ENCODE measurements at places on chromosomes 1 and 21.

- peak; percentile 81 for DNase-seq
Measured at GRCh38 chr1:205343431-205344065, 13.2 kb downstream of the KLHDC8A start.

GRCh38 chr1:16178596-16179497 is 23.0 kb upstream of the EPHA2 start:
- no peak for DNase-seq

DNA sequence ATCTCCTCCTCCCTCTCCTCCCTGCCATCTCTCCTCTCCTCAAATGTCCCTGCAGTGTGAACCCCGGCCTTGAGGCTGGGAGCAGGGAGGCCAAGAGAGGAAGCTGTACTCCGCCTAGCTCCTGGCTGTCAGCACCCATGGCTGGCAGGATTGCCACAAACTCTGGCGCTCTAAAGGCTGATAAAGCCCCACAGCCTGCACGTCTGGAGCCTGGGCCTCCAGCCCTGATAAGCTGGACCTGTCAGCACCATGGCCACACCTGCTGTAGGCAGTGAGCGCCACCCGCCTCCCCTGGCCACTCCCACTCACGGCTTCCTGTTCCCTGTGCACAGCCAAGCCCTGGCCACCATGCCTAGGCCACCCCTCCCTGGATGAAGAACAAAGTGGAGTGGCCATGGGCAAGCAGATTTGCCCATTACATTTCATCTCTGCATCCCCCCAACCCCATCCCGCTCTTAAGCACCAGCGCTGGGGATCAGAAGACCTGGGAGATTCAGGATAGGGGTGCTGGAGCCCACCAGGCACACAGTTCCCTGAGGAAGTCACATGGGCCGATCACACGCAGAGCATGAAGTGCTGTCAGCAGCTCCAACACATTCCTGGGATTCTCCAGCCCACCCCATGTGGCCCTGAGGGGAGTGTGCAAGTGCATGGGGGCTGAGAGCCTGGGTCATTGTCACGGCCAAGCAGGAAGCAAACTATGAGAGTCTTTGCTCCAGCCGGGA is 24.2 kb upstream of the NPPB start:
- DNase-seq: no peak

- DNase-seq: no peak
Measured at GRCh38 chr1:195866091-195866780, 742.0 kb downstream of the KCNT2 start.

- no peak for DNase-seq
Measured at GRCh38 chr1:97837161-97837560, 83.7 kb downstream of the DPYD start.

DNA sequence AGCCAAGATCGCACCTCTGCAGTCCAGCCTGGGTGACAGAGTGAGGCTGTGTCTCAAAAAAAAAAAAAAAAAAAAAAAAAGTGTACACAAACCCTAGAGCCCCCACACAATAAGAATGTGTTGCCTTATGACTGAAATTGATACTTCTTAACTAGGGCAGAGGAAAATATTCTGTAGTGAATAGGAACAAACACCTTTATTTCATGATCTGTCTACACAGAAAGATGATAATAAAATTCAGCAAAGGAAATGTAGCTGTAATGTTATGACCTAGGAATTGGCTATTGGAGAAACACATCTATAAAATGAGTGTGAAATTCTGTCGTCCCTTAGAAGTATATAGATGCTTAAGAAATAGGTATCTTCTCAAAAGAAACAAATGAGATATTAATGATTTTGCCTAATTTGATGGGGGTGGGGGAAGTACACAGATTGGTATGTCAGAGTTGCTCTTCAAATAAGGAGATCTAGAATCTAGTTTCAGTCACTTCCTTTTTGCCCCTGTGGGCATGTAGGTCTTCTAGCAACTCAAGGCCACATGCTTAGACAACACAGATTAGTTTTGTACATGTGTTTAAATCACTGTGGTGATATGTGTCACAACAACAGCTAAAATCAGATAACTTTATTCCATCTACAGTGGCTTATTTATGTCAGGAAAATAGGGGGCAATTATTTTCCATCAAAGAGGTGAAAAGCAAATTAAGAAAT is 10.7 kb upstream of the GPR25 start:
- no peak for DNase-seq

DNA sequence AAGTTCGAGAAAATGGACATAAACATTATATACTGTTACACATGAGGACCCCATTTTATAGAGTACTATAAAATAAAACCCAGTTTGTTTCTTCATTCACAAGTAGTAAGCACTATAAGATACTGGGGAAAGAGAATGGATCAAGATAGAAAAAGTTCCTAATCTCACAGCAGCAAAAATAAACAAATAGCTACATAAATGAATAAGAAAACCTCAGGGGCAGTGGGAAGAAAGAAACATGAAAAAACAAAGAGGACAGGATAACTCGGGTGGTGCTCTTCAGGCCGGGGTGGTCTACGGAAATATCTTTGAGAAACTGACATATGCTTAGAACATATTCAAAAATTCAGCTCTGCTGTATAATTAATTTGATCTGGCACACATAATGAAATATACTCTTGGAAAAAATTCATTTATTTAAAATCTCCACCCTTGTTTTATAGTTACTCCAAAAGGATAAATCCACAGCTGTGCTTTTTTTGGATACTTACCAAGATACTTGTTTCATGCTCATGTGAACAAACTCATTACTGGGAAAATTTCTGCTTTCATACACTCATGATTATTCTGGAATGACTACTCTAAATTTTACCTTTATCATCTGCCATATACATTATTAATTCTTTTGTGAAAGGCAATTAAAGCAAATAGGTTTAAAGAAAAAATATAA is 20.0 kb downstream of the CEP170 start:
- DNase-seq: no peak

DNA sequence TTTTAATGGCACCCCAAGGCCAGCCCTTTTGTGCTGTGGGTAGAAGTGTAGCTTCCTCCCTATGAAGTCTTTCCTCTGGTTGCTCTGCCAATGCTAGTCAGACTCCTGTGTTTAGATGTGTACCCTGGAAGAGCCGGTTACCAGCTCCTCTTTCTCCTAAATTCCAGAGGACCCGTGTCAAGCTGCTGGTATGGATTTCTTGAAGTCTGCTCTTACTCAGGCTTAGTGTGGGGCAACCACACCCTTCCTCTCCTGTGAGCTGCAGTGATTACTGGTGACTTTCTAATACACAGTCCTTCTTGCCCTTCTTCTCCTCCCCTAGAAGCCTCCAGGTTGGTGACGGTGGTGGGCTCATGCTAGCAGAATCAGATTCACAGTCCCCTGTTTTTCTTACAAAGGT is 74.1 kb upstream of the AKT3 start:
- no peak for DNase-seq

- no peak for DNase-seq
Measured at GRCh38 chr1:6157528-6158174, 22.5 kb downstream of the CHD5 start.

DNA sequence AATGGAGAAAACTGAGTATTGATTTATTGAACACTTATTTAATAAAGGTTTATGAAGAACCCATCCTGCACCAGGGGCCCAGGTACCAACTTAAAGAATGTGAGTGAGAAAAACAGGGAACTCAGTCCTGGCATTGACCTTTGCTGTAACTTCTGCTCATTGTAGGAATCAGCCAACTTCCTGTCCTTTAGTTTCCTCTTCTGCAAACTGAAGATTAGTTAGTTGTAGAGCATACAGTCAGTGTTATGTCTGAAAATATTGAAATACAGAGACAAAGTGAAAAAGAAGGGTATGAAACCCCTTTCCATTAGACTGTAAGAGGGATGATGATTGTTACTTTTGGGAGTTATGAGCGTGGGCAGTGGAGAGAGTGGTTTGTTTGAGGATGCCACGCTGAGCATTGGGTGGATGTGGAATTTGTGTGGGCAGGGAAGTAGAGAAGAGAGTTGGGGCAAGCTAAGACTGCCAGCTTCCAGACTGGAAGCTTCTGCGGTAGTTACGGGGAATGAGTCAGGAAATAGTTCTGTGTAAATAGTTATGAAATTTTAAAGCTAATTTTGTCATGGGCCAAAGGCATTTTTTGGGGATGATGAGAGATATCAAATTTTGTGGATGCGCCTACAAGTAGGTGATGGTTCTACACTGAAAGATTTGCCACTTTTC is 89.2 kb downstream of the GPR88 start:
- no peak for DNase-seq

GRCh38 chr1:168783458-168784210 is 54.6 kb upstream of the DPT start:
- DNase-seq: no peak

- DNase-seq: no peak
Measured at GRCh38 chr1:203093754-203094410, 8.1 kb upstream of the MYOG start.

DNA sequence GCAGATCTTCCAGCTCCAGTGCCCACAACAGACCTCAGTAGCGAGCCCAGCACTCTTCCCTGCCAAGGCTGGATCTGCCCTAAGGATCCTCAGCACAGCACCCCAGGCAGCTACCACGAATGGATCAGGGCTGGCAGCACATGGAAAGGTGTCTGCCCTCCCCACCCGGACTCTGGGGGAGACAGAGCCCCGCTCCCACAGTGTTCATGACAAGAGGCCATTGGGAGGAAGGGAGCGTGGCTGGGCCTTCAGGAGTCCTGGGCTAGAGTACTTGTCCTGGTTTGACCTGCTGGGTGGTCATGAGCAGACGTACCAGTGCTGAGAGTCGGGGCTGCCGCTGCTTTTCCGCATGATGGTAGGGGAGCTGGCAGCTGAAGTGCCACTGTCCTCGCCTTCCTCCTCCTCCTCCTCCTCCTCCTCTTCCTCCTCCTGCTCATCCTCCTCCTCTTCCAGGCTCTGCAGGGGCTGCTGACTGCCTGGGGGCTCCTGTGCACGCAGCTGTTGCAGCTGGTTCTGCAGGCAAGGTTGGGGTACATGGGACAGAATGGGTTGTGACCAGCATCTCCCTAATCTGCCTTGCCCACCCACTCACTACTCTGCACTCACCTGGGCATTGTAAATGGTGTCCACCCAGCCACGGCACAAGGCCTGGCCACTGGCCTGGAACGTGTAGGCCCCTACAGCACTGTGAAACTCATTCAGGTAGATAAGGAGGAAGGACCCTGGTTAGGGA is 2.9 kb upstream of the TNFRSF25 start:
- no peak for DNase-seq

- no peak for DNase-seq
Measured at GRCh38 chr1:5507340-5507739, 484.9 kb downstream of the NPHP4 start.

DNA sequence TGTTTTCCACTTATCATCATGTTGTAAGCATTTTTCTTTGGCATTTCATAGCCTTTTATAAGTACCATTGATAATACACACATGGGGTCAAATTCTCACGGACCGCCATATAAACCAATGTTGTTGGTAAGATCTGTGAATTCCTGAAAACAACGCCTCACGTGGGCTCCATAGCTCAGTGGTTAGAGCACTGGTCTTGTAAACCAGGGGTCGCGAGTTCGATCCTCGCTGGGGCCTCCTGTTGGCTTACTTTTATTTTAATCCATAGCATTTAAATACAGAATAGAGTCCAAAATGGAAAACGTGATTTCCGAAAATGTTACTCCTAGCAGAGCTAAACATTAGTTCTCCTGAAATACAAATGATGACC is 83.1 kb downstream of the HHIPL2 start:
- DNase-seq: no peak

GRCh38 chr1:116470671-116471070 is 97.6 kb downstream of the ATP1A1 start:
- DNase-seq: no peak

DNA sequence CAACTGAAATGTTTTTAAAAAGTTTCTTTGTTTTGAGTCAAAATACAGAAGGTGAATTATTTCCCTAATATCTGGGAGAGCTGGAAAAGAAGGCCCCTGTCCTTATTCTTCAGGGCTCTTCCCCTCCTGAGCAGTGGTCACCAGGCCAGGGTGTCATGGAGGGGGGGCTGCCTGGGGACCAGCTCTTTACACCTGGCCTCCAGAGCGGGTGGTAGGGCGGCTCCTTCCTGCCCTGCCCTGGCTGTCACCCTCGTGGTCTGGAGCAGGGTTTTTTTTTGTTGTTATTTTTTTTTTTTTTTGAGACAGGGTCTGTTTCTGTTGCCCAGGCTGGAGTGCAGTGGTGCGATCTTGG is 6.6 kb downstream of the SKI start:
- no peak for DNase-seq

- no peak for DNase-seq
Measured at GRCh38 chr1:42713293-42713692, 26.7 kb downstream of the CLDN19 start.

DNA sequence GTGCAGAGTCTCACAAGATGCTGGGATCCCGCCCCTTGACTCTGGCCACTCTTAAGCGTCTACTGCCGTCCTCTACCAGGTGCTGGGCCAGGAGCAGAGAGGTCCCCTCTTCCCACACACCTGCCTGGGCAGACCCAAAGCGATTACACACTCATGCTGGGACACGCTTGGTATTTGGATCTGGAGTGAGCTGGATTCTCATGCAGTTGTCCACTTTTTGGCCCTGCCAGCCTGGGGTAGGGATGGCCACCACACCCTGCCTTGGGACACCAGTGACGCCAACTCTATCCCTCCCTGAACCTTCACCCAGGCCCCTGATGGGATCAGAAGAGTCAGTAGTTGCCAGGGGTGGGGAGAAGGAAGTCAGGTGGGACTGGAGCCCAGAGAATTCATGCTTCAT is 28.6 kb downstream of the ITPKB start:
- DNase-seq: no peak

- peak; percentile 79 for DNase-seq
Measured at GRCh38 chr1:231929311-231929710, 302.7 kb downstream of the DISC1 start.

GRCh38 chr1:202405928-202406327 is 57.4 kb downstream of the PPP1R12B start:
- no peak for DNase-seq

All from retina (tissue), 1 donor.